ENCODE measurements at places on chromosomes 11 and 22.

DNA sequence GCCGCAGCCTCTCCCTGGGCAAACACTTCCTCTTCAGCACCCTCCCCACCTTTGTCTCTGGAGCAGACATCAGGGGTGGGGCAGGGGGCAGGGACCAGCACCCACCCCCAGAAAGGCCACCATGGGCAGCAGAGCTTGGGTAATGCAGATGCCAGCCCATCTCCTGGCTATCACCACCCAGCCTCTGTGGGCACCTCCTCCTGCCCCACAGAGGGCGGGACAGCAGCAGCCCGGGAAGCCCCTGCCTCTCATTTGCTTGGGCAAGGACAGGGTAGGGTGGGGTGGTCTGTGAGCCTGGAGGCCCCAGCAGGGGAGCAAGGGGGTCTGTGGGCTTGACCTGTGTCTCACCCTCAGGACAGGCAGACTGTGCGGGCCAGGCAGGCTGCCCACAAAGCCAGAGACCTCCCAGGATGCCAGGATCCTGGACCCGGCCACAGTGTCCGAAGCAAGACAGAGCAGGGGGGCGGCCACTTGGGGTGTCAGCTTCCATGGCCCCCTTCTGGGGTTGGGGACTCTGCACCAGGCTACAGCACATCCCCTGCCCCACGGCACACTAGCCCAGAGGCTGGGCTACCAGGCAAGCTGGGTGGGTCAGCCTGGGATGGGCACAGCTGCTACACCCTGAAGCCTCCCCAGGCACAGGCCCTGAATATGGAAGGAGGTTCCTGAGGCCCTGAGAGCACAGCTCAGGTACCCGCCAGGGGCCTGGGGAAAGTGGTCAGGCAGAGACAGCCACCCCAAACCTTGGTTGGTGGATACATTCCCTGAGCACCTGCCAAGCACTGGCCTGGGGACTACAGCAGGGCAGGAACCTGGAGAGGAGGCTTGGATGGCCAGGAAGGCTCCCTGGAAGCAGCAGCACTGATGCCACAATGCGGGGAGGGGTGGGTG, 4.5 kb downstream of the RNH1 start:
- DNase-seq, result no peak

DNA sequence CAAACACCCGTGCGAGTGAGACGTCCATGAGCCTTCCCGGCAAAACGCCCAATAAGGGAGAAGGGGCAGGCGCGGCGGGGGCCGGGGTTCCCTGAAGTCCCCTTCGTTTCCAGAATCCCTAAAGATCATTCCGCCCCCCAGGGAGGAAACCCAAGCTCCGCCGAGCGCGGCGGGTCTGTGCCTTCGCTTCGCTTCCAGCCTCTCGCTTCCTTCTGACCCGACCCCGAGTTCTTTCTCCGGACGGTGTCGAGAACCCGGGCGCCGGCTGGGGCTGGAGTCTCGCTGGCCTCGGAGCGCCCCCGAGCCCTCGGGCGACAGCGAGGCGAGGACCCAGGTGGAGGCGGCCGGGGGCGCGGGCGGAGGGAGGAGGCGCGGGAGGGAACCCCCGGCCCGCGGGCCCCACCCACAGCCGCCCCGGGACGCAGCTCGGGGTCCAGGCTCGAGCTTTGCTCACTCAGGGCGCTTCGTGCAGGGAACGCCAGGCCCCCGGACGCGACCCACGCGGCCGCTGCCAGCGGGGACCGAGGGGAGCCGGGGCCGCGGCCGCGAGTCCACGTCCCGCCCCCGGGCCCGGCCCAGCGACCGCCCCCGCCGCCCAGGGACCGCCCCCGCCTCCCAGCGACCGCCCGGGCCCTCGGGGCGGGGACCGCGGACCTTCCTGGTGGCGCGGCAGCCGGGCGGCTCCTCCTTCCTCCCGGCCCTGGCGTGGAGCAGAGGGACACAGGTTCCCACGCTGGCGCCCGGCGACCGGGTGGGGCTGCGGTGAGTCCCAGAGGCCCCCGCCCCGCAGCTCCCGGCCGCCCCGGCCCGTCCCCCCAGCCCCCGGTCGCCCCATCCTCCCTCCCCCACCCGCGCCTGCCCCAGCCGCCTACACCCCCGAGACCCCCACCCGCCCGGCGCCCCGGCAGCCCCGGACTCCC, at the start of gene PGGHG:
Gene PGGHG, plus strand, starts transcription at position 649 of the 920 bp plus-strand sequence. CDS start 691 bp downstream, outside the sequence.
- peak; percentile 66 for DNase-seq

GRCh38 chr11:61555051-61555969, 25.6 kb downstream of the SYT7 start:
- DNase-seq, result no peak

DNA sequence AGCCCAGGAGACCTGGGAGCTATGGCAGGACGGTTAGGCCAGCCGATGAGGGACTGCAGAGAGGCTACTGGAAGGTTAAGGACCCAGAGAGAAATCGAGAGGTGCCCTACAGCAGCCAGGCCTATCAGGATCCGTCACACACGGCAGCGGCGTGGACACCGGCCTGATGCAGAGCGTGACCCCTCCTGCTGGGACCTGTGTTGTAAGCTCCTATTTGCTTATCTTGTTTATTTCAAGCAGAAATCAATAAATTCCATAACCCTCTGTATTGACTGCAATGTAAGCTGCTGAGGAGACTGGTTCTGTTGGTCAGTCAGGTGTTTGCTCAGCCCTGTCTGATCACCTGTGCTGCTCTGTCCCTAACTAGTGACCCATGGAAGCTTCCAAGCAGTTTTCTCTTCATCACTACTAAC, 39.9 kb downstream of the PPP2R1B start:
- no peak for DNase-seq
